Amniotic stem cell (primary cell): ENCODE measurements at places on chromosomes 6 and 20.

DNA sequence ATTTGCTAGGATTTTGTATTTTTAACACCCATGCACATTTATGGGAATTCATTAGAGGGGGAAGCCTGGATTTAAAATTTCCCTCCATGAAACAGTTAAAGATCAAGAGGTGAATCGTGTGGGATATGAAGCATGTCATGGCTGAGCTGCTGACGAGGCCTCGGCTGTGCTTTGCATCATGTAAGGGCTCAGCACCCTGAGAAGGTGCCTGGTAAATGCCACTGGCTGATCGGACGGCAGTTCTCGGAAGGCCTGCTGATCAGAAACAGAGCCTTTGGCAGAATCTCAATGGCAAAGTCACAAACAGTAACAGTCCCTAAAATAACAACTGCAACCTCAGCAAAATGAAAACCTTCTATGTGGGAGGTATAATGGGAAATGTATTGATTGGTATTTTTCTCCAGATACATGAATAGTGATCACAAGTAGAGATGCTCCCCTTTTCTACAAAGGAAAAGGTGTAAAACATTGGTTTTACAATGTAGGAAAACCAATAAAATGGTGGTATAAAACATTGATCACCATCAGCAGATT is 53.0 kb upstream of the FUCA2 start:
- no peak for DNase-seq

DNA sequence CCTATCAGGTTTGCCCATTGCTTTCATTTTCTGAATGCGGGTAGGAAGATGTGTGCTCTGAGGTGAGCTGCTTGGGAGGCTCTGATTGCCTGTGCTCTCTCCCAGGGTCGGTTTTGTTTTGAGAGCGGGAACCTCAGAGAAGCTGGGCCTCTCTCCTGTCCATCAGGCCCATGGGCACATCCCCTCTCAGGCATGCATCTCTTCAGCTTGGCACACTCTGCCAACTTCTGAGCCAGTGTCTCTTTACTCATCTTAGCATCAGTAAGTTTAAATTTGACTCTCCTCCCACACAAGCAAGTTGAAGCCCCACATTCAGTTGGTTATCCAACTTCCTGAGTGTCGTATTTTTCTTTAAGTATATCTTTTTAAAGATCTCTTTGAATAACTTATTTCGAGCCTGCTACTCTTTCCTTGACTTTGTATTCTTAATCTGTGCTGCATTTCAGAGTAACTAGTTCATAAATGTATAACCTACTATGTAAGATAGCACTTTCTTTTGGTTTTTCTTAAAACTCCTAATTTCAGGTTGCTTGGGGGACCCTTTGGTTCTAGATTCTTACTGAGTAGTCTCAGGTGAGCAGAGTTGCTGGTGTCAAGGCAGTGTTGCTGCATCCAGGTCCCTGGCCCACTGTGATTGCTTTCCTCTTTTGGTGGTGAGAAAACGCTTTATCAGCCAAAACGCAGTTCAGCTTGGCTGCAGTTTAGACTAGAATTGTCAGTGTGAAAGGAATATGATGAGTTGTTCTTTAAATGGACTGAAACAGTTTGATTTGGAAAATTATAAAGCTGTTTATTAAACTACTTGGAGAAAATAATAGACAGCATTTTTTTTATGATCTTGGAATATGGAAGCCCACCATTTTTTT is 54.8 kb downstream of the SNX9 start:
- DNase-seq: no peak

DNA sequence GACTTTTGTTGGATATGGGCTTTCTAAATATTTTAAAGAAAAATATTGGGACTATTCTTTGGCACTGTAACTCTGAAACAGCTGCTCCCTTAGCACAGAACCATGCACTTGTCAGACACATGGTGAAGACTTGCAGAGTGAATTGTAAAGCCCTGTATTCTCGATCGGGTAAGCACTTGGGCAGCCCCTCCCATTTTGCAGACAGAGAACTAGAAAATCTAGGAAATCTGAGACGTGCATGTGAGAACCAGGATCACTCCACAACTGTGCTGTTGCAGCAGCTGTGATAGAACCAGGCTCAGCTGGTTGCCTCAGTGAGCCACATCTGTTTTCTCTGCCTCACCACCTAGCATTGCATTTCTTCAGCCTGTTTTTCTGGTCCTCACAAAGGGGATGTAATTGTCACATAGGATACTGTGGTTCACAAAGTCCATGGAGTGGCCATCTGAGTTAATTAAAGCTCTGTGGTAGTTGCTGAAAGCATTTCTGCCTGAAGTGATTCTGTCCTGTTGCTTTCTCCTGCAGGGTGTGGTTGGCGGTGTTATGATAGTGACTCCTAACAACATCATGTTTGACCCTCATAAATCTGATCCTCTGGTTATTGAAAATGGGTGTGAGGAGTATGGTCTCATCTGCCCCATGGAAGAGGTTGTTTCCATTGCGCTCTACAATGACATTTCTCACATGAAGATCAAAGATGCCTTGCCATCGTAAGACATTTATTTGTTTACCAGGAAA is 71.8 kb upstream of the HINT3 start:
- DNase-seq: no peak

- DNase-seq: no peak
Measured at GRCh38 chr20:24718277-24718676, 230.8 kb upstream of the CST7 start.

DNA sequence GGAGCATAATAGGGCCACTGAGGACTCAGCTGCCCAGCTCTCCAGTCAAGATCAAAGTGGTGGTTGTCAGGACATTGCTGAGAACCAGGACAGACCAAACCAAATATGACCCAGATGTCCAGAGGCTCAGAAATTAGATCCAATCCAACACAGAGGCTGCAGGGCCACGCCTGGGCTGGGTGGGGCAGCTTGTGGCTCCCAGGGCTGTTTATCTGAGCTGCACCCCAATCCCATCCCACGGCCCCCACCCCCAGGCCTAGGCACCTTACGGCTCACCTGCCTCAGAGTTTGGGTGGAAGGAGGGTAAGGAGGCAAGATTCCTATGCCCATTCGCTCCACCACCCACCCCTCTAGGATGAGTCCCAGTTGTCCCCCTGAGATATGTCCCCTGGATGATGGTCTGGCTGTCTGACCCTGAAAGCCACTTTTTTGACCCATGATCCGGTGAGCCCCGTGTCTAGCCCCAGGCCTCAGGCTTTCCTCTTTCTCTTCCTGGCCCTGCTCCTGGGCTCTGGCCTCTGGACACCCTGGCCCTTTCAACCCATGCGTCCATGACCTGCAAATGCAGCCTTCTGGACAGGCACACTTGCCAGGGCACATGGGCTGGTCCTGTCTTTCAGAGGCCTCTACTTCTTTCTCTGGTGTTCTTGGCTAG is 40.0 kb downstream of the CPXM1 start:
- DNase-seq: no peak

- no peak for DNase-seq
Measured at GRCh38 chr6:95973976-95974375, 41.8 kb upstream of the FUT9 start.

DNA sequence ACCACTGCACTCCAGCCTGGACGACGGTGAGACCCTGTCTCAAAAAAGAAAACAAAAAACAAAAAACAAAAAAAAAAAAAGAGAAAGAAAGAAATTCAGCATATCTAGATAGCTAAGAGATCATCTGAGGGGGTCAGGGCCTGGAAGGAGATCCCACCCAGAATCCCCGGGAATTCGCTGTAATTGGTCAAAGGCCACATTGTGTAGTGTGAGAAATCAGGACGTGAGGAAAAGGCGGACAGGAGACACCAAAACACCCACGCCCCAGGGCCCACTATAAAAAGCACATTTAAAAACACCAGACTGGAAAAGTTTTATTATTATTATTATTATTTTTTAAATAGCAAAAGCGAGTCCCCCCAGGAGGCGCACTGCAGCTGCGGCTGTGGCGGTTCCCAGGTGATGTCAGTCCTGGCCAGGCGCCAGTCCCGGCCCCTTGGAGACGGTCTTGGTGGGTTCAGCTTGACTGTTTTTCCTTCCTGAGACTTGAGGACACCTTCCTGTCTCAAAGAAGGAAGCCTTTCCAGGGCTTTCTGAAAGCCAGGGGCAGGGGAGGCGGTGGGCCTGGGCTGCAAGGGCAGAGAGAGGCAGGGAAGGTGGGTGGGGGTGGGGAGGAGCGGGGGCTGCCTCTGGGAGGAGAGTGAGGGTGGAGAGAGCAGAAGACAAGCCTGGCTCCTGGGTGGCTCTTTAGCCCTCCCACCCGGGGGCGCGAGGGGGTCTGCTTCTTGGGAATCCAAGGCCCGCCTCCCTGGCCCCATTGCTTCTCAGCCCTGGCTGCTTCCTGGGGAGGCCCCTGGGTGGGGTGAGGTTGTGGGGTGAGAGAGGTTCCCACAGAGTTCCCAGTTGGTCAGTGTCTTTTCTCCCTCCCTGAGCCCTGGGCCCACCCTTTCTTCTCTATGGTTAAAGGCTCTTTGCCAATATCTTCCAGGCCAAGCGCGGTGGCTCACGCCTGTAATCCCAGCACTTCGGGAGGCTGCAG is 14.5 kb downstream of the TCF15 start:
- DNase-seq: no peak

GRCh38 chr6:38871741-38872568 is 156.8 kb downstream of the DNAH8 start:
- DNase-seq: no peak

DNA sequence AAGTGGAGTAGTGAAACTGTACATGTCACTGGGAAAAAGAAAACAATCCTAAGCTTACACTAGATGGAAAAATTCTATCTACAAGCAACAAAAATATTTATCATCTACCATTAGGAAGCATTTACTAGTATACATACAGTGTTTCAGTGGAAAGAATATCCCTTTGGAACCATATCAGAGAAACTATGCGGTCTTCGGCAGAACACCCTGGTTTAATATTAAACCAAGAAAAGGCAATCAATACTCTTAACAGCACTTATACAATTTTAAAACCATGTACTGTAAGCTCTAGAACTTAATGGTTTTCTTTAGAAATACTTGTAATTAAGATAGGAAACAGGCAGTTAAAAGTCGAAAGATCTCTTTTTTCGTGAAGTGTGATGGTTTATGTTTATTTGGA is 32.3 kb downstream of the GCLC start:
- DNase-seq: no peak

- peak; percentile 13 for DNase-seq
Measured at GRCh38 chr6:32973144-32974015, 5.0 kb downstream of the BRD2 start.

DNA sequence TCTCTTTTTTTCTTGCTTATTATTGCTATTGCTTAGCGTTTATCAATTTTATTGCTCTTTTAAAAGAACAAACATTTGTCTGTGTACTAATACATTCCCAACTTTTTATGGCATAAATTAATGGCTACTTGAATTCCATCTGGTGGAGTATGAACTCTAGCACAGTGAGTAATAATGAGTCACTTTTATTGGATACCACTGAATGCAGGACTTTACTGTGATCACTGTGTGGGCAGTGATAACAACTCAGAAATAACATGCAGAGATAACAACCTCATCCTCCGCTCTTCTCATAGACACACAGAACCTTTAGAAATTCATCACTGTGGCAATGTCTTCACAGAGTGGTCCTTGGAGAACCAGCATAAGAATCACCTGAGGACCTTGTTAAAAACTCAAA is 174.9 kb upstream of the PRND start:
- peak; percentile 50 for DNase-seq

DNA sequence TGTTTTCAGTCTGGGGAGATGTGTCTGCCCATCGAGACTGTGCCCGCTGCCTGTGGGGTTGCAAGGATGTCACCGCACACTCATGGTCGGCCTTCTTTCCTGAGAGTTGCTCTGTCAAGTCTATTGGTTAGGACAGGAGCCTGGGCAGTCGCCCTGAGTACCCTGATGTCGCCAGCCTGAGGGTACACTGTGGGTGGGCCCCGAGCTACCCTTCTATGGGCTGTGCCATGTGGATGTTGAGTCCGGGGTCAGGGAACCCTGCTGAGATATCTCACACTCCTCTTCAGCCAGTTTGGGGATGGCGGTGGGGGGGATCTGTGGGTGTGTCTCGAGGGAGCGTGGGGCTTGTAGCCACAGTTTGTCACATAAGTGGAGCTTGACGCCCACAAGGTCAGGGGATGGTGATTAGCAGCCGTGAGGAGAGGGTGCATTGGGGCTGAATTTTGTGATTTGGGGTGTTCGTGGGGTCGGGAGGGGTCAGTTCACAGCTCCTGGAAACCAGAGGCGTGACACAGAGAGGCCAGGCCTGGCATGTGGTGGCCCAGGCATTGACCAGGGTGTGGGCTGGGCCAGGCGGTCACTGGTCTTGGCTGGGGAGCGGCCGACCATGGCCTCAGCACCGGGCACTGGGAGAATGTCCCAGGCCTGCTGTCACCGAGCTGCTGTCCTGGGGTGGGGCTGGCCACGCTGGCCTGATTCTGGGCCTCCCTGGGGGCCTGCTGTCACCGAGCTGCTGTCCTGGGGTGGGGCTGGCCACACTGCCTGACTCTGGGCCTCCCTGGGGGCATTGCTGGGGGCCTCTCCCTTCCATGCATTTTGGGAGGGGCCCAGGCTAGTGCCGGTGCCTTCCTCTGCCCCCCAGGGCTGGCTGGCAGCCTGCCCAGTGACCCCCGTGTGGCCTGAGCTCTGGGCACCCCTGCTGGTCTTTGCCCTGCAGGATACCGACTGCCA is 1.6 kb upstream of the NPBWR2 start:
- DNase-seq: no peak
